ENCODE measurements at places on chromosomes 7 and 10.

- H3K27ac ChIP-seq, result no peak overlapping the region
- DNase-seq, result peak; percentile 58
- H3K4me1 ChIP-seq, result peaks cover 34% of the 10 kb centered on the region
- no peaks in the 10 kb centered on the region for H3K36me3 ChIP-seq
Measured at GRCh38 chr10:30534465-30535144, 94.9 kb downstream of the LYZL2 start.

- no peak overlapping the region for H3K4me3 ChIP-seq
- H3K27ac ChIP-seq, result no peak overlapping the region
- no peaks in the 10 kb centered on the region for H3K27me3 ChIP-seq
- H3K4me1 ChIP-seq, result no peaks in the 10 kb centered on the region
- DNase-seq, result no peak
Measured at GRCh38 chr7:80770061-80770460, 131.6 kb downstream of the CD36 start.

GRCh38 chr7:74483402-74484336 lies 30.0 kb downstream of the GTF2IRD1 start:
- no peaks in the 10 kb centered on the region for H3K36me3 ChIP-seq
- H3K27me3 ChIP-seq, result no peaks in the 10 kb centered on the region
- DNase-seq, result no peak
- H3K4me3 ChIP-seq, result no peak overlapping the region
- no peaks in the 10 kb centered on the region for H3K4me1 ChIP-seq

GRCh38 chr7:100598425-100598824 lies 3.7 kb upstream of the PCOLCE start:
- H3K4me1 ChIP-seq, result peaks cover 3% of the 10 kb centered on the region
- DNase-seq, result no peak
- no peak overlapping the region for H3K27ac ChIP-seq
- H3K27me3 ChIP-seq, result no peaks in the 10 kb centered on the region

GRCh38 chr7:35492451-35493175 lies 202.3 kb downstream of the HERPUD2 start:
- no peaks in the 10 kb centered on the region for H3K4me1 ChIP-seq
- H3K27me3 ChIP-seq, result peaks cover 5% of the 10 kb centered on the region
- H3K36me3 ChIP-seq, result no peaks in the 10 kb centered on the region
- no peak for DNase-seq

GRCh38 chr7:156754201-156754600 lies 113.6 kb downstream of the RNF32 start:
- H3K27me3 ChIP-seq, result no peaks in the 10 kb centered on the region
- H3K4me1 ChIP-seq, result peaks cover 15% of the 10 kb centered on the region
- DNase-seq, result no peak
- no peak overlapping the region for H3K27ac ChIP-seq

- no peak for DNase-seq
- H3K4me1 ChIP-seq, result no peaks in the 10 kb centered on the region
- H3K27ac ChIP-seq, result no peak overlapping the region
- H3K4me3 ChIP-seq, result no peak overlapping the region
Measured at GRCh38 chr10:25047591-25048301, 31.3 kb downstream of the THNSL1 start.

GRCh38 chr10:59905731-59906416 lies 482 bp downstream of the CCDC6 start:
- DNase-seq, result no peak
- H3K36me3 ChIP-seq, result peaks cover 38% of the 10 kb centered on the region
- no peaks in the 10 kb centered on the region for H3K27me3 ChIP-seq
- H3K4me3 ChIP-seq, result peak overlapping the region; percentile 94
- H3K4me1 ChIP-seq, result peaks cover 55% of the 10 kb centered on the region

- H3K27me3 ChIP-seq, result no peaks in the 10 kb centered on the region
- H3K27ac ChIP-seq, result no peak overlapping the region
- no peak for DNase-seq
- H3K36me3 ChIP-seq, result no peaks in the 10 kb centered on the region
- H3K4me3 ChIP-seq, result no peak overlapping the region
- no peaks in the 10 kb centered on the region for H3K4me1 ChIP-seq
Measured at GRCh38 chr7:120725376-120726039, 132.4 kb downstream of the TSPAN12 start.

DNA sequence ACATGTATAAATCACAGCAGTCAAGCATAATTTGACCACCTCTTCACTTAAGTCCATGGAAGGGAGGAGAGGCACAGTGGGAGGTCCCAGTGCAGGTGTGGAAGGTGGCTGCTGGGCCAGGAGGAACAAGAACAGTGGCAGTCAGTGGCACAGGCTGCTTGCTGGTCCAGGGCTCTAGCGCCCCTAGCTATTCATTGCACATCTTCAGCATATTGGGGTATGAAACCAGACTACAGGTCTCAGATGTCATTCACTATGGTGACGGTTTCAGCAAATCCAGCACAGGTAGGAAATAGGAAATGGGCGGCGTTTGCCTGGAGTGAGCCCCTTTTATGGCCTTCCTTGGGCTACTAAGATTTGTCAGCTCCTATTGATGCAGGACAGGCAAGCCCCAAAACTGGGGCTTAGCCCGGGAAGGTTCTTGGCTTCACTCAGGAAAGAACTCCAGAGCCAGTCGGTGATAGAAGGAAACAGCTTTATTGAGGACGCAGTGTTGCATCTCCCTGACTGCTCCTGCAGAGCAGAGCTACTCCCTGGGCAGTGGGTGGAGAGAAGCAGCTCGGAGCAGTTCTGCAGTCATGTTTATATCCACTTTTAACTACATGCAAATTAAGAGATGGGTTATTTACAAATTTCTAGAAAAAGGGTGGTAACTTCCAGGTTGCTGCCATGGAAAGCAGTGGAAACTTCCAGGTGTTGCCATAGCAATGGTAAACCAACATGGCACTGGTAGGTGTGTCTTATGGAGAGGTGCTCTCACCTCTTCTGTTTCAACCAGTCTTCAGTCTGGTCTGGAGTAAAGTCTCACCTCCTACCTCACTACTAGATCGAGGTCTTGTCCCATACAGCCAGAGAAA lies 608.8 kb downstream of the PARD3 start:
- H3K27me3 ChIP-seq, result no peaks in the 10 kb centered on the region
- H3K4me1 ChIP-seq, result peaks cover 2% of the 10 kb centered on the region
- no peak for DNase-seq

DNA sequence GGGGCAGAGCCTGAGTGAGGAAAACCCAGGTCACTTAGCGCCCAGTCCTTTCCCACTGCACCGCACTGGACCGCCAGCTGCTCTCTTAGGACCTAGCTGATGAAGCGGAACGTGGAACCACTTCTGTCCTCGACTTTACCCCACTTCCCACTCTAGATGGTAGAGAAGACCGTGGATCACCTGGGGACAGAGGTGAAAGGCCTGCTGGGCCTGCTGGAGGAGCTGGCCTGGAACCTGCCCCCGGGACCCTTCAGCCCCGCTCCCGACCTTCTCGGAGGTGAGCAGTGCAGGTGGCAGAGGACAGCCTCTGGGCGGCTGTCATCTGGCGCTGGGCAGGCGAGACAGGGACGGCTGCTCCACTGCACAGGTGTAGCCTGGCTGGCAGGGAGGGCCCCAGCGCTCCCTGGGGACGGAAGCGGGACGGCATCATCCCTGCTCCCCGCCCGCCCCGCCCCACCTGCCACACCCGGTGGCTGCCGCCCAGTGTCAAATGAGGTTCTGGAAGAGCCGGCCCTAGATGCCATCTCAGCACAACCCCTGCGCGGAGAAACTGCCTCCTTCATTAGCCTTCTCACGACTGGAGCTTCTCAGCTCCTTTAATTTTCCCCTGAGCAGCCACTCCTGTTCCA lies 11.7 kb downstream of the PLAC9 start:
- H3K36me3 ChIP-seq, result peaks cover 16% of the 10 kb centered on the region
- H3K4me3 ChIP-seq, result peak overlapping the region; percentile 70
- no peak overlapping the region for H3K27ac ChIP-seq
- DNase-seq, result no peak

DNA sequence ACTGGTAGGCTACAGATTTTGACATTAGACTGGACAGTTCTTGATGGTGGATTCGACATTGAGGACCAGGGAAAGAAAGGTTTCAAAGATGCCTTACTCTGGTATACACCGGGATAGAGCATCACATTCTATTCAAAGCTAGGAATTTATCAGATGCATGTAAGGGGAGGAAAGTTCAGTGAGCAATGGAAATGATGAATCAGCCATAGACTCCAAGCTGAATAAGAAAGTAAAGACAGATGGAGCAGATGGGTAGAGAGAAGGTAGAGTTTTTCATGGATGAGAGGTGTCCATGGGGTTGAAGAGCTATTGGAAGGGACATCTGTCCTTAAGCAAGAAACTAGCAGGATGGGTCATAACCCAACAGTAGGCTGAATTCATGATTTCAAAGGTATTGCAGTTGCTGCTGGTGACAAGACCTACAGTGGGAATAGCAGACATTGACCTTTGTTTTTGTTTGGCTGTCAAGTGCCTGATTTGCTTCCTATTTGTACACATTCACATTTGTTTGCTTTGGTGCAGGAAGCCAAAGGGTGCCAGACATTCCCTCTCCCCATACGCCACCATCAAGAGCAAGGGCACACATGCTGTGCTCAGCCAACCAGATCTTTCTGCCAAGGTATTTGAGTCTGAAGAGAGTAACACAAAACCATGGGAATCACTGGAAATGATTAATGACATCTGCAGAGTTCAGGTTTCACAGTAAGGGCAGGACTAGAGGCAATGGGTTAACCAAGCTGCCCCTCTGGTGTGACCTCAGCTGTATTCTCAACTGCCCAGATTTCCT lies 8.6 kb upstream of the CACUL1 start:
- H3K4me3 ChIP-seq, result no peak overlapping the region
- no peaks in the 10 kb centered on the region for H3K4me1 ChIP-seq
- no peaks in the 10 kb centered on the region for H3K36me3 ChIP-seq

DNA sequence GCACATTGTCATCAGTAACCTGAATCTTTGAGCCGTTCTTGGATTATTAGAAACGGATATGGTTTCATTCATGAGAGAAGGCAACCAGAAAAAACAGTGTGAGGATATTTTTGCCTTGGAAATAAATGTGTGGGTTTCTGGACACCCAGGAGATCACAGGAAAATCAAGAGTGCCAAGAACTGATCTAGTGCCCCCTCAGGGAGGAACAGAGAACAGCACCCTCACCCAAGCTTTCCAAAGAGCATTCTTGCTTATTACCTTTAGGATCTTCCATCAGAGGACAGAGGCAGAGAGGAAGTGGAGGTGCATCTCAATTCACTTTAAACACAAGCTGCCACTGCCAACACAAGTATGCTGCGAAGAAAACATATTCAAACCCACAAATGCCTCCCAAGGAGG lies 851.5 kb upstream of the COBL start:
- no peak overlapping the region for H3K4me3 ChIP-seq
- no peaks in the 10 kb centered on the region for H3K27me3 ChIP-seq
- DNase-seq, result no peak
- no peak overlapping the region for H3K27ac ChIP-seq
- no peaks in the 10 kb centered on the region for H3K4me1 ChIP-seq
- H3K36me3 ChIP-seq, result no peaks in the 10 kb centered on the region

GRCh38 chr10:106570268-106570667 lies 594.2 kb downstream of the SORCS1 start:
- H3K27ac ChIP-seq, result no peak overlapping the region
- H3K27me3 ChIP-seq, result no peaks in the 10 kb centered on the region
- H3K4me3 ChIP-seq, result no peak overlapping the region
- H3K4me1 ChIP-seq, result no peaks in the 10 kb centered on the region
- no peaks in the 10 kb centered on the region for H3K36me3 ChIP-seq
- DNase-seq, result no peak

DNA sequence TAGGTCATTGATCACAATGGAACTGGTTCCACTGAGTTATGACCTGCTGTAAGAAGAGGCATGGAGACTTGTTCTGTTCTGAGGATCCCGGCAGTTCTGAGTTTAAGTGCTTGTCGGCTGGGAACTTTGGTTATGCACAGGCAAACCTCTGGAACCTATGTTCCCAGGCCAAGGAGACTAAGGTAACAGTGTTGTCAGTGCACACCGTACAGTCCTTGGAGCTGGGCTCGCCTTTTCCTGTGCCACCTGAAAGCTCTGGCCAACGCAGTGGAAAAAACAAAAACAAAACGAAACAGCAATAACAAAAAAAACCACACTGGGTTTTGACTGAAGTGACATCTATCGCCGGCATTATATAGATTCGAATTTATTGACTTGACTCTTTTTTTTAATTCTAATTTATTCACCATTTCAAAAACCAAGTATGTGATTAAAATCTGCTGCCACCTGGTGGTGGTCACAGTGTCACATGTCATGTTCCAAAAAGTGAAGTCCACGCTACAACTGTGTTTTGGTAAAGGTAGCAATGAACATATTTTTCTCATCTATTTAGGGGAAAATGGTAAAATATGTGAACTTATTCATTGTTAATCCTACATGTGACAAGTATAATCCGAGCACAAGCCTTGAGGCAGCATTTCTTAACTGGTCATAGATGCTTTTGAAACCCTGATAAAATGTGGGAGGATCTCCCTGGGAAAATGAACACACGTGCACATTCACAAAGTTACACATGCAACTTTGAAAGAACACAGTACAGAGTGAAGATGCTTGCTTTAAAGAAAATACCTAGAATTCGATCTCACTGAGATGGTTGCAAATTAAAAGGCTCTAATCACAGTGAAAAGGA lies 113.8 kb upstream of the PPP2R2D start:
- no peak for DNase-seq
- no peaks in the 10 kb centered on the region for H3K4me1 ChIP-seq
- H3K27me3 ChIP-seq, result no peaks in the 10 kb centered on the region
- H3K36me3 ChIP-seq, result no peaks in the 10 kb centered on the region

GRCh38 chr7:110157631-110158362 lies 933.1 kb upstream of the LRRN3 start:
- H3K36me3 ChIP-seq, result no peaks in the 10 kb centered on the region
- no peaks in the 10 kb centered on the region for H3K4me1 ChIP-seq
- no peaks in the 10 kb centered on the region for H3K27me3 ChIP-seq
- no peak overlapping the region for H3K4me3 ChIP-seq

DNA sequence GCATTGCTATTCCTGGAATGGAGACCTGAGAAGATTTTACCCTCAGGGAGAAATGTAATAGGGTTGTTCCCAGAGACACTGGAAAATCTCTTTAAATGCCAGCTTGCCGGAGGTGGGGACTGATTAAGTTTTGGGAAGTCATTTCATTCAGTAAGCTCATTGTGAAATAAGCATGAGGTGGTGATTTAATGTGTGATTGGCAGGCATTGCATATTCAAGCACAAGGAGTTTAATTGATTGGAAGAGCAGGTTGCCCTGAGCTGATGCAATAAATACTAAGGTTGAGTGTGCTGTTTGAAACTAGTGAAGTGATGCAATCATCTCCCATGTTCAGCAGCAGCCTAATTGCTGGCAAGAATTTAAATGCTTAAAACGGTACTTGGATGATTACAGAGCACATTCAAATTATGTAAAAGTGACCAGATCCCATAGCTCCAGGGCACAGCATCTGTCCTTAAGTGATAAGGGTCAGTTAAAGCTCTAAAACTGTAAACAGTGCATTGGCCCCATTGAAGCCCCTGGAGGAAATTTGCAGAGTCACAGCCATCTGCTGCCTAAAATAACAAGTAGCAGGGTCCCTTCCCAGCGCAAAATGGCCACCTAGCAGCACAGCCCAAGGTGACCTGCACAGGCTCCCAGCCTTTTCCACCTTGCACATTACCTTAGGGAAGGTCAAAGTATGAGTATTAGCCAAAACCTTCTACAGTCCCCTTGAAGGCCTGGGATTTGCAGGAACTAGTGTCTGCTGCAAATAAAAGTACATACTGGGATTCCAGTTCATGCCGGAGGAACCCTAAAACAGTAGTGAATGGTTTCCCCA lies 92.1 kb downstream of the CCDC71L start:
- H3K27ac ChIP-seq, result no peak overlapping the region
- no peaks in the 10 kb centered on the region for H3K27me3 ChIP-seq
- no peak overlapping the region for H3K4me3 ChIP-seq
- DNase-seq, result no peak
- H3K36me3 ChIP-seq, result no peaks in the 10 kb centered on the region
- H3K4me1 ChIP-seq, result peaks cover 11% of the 10 kb centered on the region
